Uterus (tissue), 4 donors: ENCODE measurements at places on chromosomes 7 and 10. TPM values are rescaled to one million over a fixed set of nuclear protein-coding genes. Genes with fewer than 3 reads are reported as not detected.

- DNase-seq, result no peak
These were observed 34.6 kb downstream of the ADGRA1 start for GRCh38 chr10:133122171-133122935.

GRCh38 chr7:8128449-8129317 is 133.3 kb downstream of the ICA1 start:
- DNase-seq, result no peak

CNOT4 gene
- total RNA-seq, result 25.5 TPM

IQUB gene
- total RNA-seq, result 6.1 TPM

SORCS1 gene
- total RNA-seq, result 0.26 TPM

RBP3 gene
- total RNA-seq, result not detected

PNLIPRP3 gene
- total RNA-seq, result not detected

GRCh38 chr10:131729938-131730660 is 170.7 kb upstream of the PPP2R2D start:
- no peak for DNase-seq
